ENCODE measurements at places on chromosomes 2 and 18.

DNA sequence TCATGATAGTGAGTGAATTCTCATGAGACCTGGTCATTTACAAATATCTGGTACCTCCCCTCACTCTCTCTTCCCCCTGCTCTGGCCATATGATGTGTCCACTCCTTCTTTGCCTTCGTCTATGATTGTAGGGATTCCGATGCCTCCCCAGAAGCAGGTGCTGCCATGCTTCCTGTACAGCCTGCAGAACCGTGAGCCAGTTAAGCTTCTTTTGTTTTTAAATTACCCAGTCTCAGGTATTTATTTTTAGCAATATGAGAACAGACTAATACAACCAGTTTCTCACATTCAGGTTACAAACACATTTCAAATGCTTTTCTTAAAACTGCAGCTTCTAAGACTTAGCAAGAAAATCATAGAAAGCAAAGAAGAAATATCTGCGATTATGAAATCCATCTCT lies 321.2 kb upstream of the CDH7 start:
- no peak for DNase-seq

DNA sequence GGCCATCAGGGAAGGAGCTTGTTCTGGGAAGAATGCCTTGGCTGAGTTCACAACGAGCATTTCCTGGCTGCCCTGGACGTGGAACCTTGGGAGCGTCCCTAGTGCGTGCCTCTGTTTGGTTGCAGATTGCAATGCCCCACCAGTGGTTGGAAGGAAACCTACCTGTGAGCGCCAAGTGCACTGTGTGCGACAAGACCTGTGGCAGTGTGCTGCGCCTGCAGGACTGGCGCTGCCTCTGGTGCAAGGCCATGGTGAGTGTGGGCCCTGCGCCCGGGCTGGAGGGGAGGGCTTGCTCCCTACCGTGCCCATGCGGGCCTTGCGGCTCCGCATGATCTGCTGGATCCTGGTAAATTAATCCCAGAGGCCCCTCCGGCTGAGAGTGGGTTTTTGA lies 81.9 kb downstream of the DGKD start:
- DNase-seq = no peak

GRCh38 chr2:27954221-27954673 lies 63.7 kb downstream of the BABAM2 start:
- no peak for DNase-seq

GRCh38 chr2:238493880-238494572 lies 67.3 kb downstream of the ASB1 start:
- peak; percentile 43 for DNase-seq

DNA sequence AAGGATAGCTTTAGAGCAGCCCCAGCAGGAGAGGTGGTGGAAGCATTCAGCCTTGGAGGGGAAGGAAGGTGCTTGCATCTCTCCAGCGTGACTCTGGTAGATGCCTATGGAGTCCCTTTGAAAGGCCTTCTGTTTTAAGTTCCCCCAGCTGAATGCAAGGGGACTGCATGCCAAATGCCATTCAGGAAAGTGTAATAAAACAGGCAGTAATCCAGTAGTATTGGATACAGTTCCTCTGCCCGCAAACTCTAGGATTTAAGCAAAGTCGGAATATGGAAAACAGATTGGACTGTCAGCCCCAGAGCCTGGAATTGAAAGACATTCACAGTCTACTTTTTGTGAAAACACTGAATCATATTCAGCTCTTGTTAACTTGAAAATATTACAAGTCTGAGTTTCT lies 125.2 kb upstream of the GAREM1 start:
- DNase-seq = no peak

- DNase-seq = no peak
These were observed 210.2 kb downstream of the NCK2 start for GRCh38 chr2:105954891-105955290.

- peak; percentile 71 for DNase-seq
These were observed 3.1 kb upstream of the ARID5A start for GRCh38 chr2:96533292-96534073.

- DNase-seq = no peak
These were observed 97.2 kb downstream of the ARL4C start for GRCh38 chr2:234399451-234400246.

GRCh38 chr2:129912066-129912820 lies 67.2 kb upstream of the RAB6C start:
- DNase-seq = peak; percentile 5

DNA sequence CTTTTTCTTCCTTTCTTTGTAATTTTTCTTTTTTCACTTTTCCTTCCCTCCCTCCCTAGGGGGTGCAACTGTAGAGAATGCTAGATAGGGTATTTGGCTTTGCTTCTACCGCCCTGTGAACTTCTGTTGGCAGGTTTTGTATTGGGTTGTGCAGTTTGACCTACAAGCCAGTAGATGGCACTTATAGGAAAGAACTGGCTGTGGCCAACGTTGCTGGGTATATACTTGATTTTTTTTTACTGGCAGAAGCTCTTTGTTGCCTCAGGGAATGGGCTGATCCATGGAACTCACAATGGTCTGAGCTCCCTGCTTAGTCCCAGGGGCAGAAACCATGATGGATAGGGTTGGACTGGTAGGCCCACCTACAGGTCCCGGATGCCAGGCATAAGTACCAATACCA lies 1019.5 kb upstream of the LRRTM1 start:
- DNase-seq = no peak

DNA sequence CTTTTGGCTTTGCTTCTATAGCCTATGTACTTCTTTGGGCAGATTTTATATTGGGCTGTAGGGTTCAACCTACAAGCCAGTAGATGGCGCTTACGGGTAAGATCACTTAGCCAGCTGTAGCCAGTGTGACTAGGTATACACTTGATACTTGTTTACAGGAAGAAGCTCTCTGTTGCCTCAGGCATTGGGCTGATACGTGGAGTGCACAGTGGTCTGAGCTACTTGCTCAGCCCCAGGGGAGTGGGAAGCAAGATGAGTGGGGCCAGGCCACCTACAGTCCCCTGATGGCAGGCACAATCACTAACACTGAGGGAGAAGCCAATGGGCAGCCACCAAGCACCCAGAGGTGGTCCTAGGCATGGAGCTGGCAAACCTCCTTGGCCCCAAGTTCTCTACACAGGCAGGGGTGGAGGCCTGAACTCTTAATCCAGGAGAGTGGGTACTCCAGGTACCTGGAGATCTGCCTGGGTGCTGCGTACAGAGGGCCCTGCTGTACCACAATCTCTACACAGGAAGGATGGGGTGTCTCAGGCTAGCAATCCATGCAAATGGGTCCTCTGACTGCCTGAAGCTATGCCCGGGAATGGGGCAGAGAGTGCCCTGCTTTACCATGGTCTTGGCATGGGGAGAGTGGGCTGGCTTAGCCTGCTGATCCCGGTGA lies 122.2 kb downstream of the NCOA1 start:
- peak; percentile 18 for DNase-seq

DNA sequence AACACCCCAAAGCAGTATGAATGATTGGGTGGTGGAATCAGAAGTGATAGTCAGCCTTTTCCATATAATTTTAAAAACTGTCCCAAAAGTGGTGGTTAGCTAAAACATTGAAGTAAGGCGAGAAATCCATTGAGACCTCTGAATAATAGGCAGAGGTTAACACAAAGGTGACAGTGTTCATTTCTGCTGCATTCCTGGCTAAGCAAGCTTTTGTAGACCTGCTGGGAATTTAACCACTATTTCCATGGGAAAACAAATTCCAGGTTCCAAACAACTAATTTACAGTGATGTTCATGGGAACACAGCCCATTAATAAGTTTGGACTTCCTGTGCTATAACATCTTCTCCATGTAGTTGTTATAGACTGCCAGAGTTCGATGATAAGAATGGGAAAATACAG lies 6.3 kb upstream of the INO80D start:
- no peak for DNase-seq

DNA sequence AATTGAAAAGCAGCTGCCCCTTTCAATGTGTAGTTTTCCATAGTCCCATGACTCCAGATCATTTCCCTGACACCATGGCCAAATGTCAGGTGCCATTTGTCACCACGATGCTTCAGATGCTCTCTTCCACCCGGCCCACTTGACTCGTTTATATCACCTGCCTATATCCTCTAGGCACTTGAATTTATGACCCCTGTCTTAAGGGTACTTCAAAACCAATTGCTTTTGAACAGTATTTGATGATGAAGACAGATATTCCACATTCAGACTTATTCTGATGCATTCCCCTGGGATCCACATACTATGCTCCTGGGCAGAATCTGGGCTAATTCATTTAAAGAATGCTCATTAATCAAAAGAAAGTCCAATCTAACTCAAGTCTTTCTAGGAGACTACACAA lies 16.9 kb upstream of the RHBDD1 start:
- DNase-seq = no peak

GRCh38 chr2:16664052-16664731 lies 1.4 kb downstream of the CYRIA start:
- peak; percentile 62 for DNase-seq

- no peak for DNase-seq
These were observed 265.1 kb upstream of the TNP1 start for GRCh38 chr2:217125014-217125413.

- no peak for DNase-seq
These were observed 827.6 kb downstream of the RNF144A start for GRCh38 chr2:7744827-7745226.

- DNase-seq = no peak
These were observed 405.4 kb downstream of the CDH2 start for GRCh38 chr18:27771571-27771970.

DNA sequence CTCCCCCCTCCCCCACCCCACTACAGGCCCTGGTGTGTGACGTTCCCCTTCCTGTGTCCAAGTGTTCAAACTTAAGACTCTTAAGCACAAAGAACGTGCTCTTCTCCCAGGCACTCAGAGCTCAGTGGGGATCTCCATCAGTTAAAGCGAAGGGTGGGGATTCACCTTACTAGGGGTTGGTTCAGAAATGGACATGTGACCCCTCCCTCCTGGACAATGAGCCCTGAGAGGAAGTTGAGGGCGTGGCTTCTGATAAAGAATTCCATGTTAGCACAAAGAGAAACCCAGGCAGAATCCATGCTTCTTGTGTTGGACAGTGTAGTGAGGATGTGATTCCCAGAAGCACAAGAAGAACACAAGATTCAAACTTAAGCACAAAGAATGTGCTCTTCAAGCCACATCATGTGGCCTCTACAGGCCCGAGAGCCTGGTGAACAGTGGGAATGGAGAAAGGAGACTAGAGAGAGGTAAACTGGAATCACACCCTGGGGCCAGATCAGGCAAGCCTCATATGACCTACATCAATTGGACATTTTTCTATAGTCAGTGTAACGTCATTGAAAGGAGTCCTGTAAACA lies 78.1 kb upstream of the TTC39C start:
- no peak for DNase-seq

GRCh38 chr18:2926528-2926927 lies 79.7 kb downstream of the EMILIN2 start:
- DNase-seq = no peak

GRCh38 chr2:196229013-196229412 lies 57.6 kb upstream of the STK17B start:
- DNase-seq = no peak

DNA sequence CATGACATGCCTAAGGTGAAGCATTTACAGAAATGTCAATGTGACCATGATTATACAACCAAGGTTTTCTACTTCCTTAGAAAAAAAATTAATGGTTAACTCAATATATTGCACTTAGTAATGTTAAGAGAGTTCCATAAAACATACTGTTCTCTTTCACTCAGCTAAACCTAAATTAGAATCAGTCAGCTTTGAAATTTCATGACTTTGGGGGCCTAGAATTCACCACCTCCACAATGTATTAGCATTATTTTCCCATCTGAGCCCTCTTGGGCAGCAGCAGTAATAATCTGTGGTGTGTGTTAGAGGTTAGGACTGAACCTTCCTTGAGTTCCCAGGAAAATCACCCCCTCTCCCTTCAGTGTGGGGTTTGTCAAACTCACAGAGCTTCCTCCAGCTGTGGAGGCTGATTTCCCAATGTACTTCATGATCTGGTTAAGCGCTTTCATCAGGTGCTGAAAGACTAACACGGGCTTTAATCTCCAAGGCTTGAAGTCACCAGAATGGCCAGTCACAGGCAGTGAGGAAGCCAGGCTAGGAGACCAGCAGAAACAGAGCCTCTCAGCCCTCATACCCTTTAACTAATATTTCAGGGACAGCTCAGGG lies 7.1 kb upstream of the UPP2 start:
- peak; percentile 45 for DNase-seq

GRCh38 chr2:44430342-44430741 lies 68.6 kb downstream of the CAMKMT start:
- DNase-seq = no peak

GRCh38 chr2:64488050-64488974 lies 34.4 kb downstream of the LGALSL start:
- peak; percentile 84 for DNase-seq

GRCh38 chr18:77876319-77876865 lies 626.7 kb downstream of the GALR1 start:
- DNase-seq = no peak

- no peak for DNase-seq
These were observed 75.6 kb downstream of the TPO start for GRCh38 chr2:1488851-1489250.

DNA sequence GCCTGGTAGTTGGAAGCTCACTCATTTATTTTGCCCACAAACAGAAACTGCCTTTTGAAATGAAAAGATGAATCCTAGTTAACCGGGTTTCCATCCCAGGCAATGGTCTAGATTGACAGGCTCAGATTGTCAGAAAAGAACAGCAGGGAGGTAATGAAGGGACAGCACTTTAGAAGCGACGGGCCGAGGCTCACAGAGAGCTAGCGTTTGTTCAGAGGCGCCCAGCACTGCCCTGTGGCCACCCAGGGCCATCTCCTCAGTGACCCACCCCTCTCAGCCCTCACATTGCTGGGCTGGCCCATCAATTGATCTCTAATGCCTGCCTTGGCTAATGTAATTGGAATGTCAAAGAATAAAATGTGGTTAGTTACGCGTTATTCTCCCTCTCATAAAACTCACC lies 304.8 kb downstream of the CDCA7 start:
- DNase-seq = no peak

DNA sequence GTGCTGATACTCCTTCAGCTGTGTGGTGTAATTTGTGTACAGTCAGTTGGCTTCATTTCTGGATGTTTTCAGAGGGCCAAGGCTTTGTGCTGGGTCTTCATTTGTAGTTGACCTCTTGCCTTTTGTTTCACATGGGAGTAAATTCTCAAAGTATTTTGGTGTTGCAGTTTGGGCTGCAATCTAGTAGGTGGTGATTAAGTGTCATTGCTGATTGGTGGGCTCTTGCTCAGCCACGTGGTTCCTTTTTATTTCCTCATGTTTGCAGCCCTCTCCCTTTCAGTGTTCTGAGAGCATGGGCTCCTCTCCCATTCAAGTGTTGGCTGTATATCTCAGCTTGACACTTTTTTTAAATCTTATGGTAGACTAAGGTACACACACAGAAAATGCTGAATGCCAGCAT lies 96.8 kb downstream of the SNTG2 start:
- no peak for DNase-seq

GRCh38 chr18:25103468-25104155 lies 248.4 kb downstream of the ZNF521 start:
- DNase-seq = no peak

DNA sequence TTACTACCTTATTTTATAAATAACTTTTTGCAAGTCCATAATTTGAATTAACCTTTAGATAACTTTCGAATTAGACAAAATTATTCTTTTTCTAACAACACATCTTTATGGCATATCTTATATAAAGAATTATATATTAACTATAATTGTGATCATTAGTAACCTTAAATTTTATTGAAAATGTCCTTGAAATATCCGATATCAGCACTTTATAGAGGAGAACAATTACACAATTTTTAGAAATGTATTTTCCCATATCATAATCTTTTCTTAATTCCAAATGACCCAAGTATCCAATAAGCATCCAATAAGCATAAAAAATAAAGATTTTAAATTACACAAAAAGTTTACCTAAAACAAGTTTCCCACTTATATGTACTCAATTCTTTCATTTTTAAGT lies 7.3 kb upstream of the GCC2 start:
- DNase-seq = no peak
